Panc1 (cell line): ENCODE measurements at places on chromosomes 1 and 21. TPM values are rescaled to one million over a fixed set of nuclear protein-coding genes. Genes with fewer than 3 reads are reported as not detected.

DNA sequence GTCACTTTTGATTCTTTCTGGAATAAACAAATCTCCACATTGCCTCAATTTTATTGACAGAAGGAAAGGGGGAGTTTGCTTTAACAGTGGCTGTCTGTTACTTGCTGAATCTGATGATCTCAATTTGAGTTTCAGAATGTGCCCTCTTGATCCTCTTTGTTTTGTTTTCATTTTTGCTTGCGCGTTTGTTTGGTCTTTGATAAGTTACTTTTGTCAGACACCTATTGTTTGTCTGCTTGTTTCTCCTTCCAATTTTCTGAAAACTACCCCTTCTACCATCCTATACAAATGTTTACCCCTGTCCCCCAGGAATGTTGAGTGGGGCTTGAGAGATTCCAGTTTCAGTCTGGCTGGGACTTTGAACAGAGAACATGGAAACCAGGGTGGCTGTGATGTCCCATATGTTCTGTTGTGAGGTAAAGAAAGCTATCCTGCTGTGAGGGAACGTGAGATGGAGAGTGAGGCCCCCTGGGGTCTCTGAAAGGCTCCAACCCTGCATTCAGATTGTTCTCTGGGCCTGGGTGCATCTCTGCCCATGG, 11.8 kb upstream of the XCL2 start:
- H3K4me1 ChIP-seq = no peaks in the 10 kb centered on the region
- no peaks in the 10 kb centered on the region for H3K27me3 ChIP-seq
- no peak overlapping the region for H3K4me3 ChIP-seq
- no peak overlapping the region for H3K27ac ChIP-seq

GRCh38 chr1:235864469-235864868, 2.2 kb downstream of the LYST start:
- peaks cover 63% of the 10 kb centered on the region for H3K4me1 ChIP-seq
- peaks cover 3% of the 10 kb centered on the region; the same call in 1 of the 2 replicates for H3K36me3 ChIP-seq
- H3K27ac ChIP-seq = peak overlapping the region; percentile 89
- no peaks in the 10 kb centered on the region for H3K27me3 ChIP-seq
- DNase-seq = no peak

GRCh38 chr1:46288485-46289133, 14.8 kb downstream of the LRRC41 start:
- H3K4me3 ChIP-seq = no peak overlapping the region
- peaks cover 3% of the 10 kb centered on the region for H3K36me3 ChIP-seq
- no peaks in the 10 kb centered on the region for H3K27me3 ChIP-seq
- H3K27ac ChIP-seq = no peak overlapping the region
- no peak for DNase-seq

DNA sequence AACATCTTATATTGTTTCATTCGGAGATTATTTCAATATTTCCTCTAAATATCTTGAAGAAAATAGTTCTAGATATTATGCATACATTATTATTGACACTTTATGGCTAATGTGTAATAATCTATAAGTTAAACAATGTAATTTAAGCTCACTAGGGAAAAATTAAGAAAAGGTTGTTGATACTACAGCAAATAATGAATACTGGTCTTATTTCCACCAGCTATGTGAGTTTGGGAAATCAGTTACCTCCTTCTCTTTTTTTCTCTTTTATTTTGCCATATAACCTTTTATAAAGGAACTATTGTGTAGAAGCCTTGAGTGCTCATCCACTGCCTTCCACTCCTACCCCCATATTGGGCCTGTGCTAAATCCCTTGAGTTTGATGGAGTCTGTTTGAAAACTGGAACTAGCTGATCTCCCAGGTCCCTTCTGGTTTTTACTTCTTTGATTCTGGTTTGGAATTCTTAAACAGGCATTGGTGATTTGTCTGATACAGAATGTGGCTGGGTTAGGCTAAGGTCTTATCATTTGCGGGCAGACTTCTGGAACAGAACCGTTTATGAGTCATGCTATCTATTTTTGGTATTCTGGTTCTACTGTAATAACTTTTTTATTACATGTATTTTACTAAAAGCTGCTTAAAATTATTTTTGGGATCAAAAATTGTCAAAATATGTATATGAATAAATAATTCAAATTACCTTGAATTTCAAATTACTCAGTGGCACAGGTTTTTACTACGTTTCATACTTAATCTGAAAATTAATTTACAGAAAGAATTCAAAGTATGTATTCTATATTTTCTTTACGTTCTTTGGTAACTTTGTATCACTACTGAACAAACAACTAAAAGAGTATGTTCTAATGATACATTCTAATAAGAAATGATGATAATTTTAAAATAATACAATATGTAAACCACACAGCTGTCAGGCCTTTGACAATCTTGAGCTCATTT, 5.0 kb upstream of the CDC14A start:
- H3K4me1 ChIP-seq = no peaks in the 10 kb centered on the region; the same call in 1 of the 2 replicates
- no peak overlapping the region for H3K4me3 ChIP-seq
- no peaks in the 10 kb centered on the region for H3K36me3 ChIP-seq
- DNase-seq = no peak
- H3K27ac ChIP-seq = no peak overlapping the region
- H3K27me3 ChIP-seq = no peaks in the 10 kb centered on the region

S100A9 gene
- total RNA-seq = 0.44 TPM

DNA sequence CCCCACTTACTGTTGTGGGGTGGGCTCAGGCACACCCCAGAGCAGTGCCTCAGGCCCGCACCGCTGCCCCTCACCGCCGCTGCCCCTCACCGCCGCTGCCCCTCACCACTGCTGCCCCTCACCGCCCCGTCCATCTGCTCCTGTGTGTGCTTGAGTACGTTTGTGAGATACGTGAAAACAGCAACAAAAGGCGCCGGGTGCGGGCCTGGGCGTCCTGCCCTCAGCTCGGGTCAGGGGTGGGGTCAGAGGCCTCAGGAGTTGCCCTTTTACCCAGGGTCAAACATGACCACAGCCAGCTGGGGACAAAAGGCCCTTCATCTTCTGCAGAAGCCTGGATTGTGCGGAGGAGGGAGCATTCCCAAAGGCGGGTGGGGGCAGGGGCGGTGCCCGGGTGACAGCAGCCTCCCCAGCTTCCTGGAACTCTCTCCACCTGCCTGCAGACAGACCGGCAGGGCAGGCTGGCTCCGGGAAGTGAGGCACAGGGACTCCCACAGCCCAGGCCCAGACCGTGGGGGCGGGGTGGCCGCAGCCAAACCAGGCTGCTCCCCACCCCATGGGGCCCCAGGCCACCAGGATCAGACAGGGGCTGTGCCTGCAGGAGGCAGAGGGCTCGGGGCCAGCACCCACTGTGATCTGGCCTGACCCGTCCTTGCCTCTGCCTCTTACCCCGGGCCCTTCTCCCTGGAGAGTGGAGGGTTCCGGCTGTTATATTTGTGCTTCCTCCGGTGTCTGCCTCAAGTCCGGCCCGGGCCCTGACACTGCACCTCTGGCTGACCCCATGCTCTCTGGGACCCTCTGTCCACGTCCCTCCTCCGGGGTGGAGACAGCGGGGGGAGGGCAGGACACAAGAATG, 2.3 kb upstream of the VWA1 start:
- peaks cover 71% of the 10 kb centered on the region for H3K4me1 ChIP-seq
- no peak for DNase-seq
- peak overlapping the region; percentile 99 for H3K27ac ChIP-seq
- no peaks in the 10 kb centered on the region for H3K27me3 ChIP-seq
- H3K4me3 ChIP-seq = peak overlapping the region; percentile 45
